Mesendoderm (in vitro differentiated cells): ENCODE measurements at places on chromosomes 12 and 14.
A peak's percentile ranks its signal among the peaks of the same experiment; 100 is the strongest.

- peak; percentile 61 for DNase-seq
Measured at GRCh38 chr12:62006076-62006732, 254.0 kb upstream of the USP15 start.

- DNase-seq = peak; percentile 13
Measured at GRCh38 chr12:65232476-65233077, 45.9 kb upstream of the MSRB3 start.

GRCh38 chr12:56634242-56634836 is 4.2 kb upstream of the BAZ2A start:
- DNase-seq = peak; percentile 87

- DNase-seq = no peak
Measured at GRCh38 chr12:52608826-52609630, 7.8 kb upstream of the KRT72 start.

DNA sequence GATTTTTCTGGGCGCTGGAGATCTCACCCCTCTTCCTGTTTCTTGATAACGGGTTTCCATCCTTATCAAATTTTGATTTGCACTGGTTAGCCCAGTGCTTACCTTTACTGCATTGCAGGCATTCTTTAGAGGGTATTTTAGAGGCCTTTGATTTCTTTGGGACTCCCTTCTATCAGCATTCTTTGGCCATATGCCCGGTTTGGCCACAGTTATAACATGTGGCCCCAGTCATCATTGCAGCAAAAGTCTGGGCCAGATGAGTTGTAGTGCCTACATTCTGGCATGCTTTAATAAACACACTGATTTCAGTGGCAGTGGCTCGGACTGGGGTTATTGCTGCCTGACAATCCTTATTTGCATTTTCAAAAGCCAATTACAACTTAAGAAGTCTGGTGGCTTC is 82.3 kb downstream of the KCNMB4 start:
- DNase-seq = no peak

- no peak for DNase-seq
Measured at GRCh38 chr12:7061596-7061995, 1.1 kb downstream of the C1S start.

DNA sequence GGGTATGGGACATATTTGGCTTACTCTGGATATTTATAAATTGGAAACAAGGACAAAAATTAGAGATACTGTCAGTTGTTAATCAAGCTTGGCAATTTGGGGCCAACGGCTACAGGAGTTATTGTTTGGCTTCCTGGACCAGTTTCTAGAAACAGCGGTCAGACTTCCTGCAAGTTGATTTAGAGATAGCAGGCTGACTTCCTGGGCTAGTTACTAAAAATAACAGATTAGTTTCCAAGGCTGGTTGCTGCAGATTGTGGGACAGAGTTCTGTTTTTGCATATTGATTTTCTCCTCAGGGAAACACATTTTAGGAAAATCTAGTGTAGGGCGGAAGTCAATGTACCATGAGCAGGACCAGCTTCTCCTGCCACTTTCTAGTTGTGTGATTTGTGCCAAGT is 144.0 kb upstream of the TMPO start:
- no peak for DNase-seq
